Choroid plexus epithelial cell (primary cell): ENCODE measurements at places on chromosomes 7 and 10.

DNA sequence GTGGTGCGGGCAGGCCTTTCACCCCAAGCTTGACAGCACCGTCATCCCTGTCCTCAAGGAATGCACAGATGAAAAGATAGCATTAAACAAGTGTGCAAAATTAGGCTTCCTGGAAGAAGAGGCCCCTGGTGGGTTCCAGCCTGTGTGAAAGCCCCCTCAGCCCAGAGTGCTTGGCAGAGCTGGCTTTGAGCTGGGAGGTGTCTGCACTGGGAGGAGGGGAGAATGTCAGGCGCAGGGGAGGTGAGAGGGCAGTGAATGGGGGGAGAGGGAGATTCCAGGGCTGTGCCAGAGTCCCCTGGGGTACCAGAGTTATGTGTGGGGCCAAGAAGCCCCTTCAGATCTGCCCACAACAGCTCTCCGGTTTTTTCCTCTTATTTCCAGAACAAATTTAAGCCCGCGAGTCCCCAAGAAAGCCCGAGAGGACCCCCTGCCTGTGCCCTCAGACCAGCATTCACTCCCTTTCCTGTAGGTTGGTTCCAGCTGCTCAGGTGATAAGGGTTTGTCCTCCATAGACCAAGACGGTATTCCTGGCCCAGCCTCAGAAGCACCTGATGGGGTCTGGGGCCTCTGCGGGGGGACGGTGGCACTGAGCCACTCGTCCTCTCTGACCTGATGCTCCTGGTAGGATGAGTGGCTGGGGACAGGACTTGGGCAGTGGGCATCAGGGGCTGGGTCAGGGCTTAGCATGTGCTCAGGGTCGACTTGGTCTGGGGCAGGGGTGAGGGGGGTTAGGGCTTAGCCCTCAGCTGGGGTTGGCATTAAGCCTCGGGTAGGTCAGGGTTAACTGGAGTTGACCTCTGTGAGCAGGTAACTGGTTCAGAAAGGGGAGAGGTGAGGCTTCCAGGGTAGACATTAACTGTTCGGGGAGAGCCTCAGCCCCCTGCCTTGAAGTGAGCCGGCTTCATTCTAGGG lies 43.4 kb downstream of the ADCYAP1R1 start:
- no peak for DNase-seq

DNA sequence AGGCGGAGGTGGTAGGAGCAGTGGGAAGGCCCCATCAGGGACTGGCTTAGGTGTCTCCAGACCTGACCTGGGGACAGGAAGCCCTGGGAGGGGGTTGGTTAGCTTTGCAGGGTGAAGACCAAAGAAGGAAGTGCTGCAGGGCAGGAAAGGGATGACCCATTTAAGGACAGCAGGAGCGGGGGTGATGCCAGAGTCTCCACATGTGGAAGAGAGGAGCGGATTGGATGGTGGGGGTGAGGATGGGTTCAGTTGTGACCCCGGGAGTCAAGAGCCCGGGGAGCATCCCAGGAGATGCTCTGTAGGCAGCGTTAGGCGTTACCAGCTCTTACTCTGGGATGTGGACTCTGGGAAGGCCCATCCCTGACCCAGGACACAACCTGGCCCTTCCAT lies 3.1 kb upstream of the LDB3 start:
- DNase-seq, result no peak

DNA sequence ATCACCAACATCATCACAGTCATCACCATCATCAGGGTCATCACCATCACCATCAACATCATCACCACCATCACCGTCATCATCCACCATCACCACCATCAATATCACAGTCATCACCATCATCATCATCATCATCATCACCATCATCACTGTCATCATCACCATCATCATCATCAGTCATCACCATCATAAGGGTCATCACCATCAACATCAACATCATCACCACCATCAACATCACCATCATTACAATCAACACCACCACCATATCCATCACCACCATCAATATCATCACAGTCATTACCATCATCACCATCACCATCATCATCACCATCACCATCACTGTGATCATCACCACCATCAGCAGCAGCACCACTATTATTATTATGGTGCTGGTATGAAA lies 218.9 kb downstream of the TNS3 start:
- no peak for DNase-seq

DNA sequence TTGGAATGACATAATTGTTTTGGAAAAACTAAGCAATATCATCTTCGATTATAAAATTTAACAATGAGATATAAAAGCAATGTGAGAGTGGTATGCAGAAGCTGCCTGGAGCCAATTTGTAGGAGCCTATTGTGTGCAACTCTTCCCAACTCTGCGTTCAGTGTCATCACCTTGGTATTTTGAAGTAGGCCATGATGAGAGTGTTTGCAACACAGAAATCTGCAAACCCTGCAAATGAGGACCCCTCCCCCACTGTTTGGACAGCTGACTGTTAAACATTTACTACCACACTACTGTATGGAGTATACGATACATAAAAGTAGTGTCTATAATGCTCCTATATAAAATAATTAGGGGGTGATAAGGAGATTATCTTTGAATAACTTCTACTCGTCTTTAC lies 531.3 kb downstream of the ATRNL1 start:
- DNase-seq, result peak; percentile 54

GRCh38 chr10:112784022-112784461 lies 166.0 kb upstream of the TCF7L2 start:
- no peak for DNase-seq

- DNase-seq, result no peak
These were observed 91.8 kb upstream of the PDLIM1 start for GRCh38 chr10:95382596-95382995.

GRCh38 chr10:60042262-60042661 lies 135.9 kb upstream of the CCDC6 start:
- DNase-seq, result no peak

DNA sequence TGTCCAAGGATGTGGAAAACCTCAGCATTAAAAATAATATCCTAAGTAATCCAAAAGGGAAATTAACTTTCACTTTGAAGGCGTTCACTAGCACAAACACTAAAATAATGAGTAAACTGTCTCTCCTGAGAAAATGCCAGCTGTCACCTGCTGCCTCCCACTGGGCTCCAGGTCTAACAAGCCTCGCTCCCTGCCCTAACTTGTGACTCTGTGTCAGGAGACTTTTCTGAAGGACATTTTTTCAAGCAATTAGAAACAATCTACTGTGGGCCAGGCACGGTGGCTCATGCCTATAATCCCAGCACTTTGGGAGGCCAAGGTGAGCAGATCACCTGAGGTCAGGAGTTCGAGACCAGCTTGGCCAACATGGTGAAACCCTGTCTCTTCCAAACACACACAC lies 72.8 kb upstream of the GLCCI1 start:
- DNase-seq, result no peak

GRCh38 chr7:29443552-29443951 lies 120.1 kb upstream of the PRR15 start:
- DNase-seq, result no peak

- no peak for DNase-seq
These were observed 15.6 kb downstream of the AUTS2 start for GRCh38 chr7:69613846-69614245.

GRCh38 chr7:110835849-110836248 lies 255.1 kb upstream of the LRRN3 start:
- no peak for DNase-seq

DNA sequence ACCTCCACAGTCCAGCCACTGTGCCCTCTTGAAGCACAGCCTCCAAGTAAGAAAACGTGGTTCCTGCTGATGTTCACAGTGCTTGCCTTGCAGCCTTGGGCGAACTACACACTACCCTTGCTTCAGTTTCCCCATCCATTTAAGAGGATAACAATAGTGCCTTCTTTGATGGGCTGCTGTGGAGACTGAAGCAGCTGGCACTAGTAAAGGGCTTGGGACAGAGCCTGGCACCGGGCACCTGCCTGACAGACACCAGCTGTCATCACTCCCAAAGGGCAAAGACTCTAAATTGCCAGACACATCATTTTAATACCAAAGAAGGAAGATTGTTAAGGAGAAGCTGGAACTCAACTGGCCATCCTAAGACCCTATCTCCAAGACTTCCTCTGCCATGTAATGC lies 3.1 kb upstream of the C10orf90 start:
- no peak for DNase-seq

GRCh38 chr10:117163954-117164548 lies 26.0 kb upstream of the VAX1 start:
- DNase-seq, result no peak

- no peak for DNase-seq
These were observed 301.6 kb downstream of the NRG3 start for GRCh38 chr10:82176587-82176986.

GRCh38 chr7:14834456-14834855 lies 68.1 kb downstream of the DGKB start:
- DNase-seq, result peak; percentile 73

- no peak for DNase-seq
These were observed 12.4 kb downstream of the MTURN start for GRCh38 chr7:30147223-30147622.

- DNase-seq, result no peak
These were observed 172.3 kb upstream of the PPP2R2D start for GRCh38 chr10:131728286-131729228.

DNA sequence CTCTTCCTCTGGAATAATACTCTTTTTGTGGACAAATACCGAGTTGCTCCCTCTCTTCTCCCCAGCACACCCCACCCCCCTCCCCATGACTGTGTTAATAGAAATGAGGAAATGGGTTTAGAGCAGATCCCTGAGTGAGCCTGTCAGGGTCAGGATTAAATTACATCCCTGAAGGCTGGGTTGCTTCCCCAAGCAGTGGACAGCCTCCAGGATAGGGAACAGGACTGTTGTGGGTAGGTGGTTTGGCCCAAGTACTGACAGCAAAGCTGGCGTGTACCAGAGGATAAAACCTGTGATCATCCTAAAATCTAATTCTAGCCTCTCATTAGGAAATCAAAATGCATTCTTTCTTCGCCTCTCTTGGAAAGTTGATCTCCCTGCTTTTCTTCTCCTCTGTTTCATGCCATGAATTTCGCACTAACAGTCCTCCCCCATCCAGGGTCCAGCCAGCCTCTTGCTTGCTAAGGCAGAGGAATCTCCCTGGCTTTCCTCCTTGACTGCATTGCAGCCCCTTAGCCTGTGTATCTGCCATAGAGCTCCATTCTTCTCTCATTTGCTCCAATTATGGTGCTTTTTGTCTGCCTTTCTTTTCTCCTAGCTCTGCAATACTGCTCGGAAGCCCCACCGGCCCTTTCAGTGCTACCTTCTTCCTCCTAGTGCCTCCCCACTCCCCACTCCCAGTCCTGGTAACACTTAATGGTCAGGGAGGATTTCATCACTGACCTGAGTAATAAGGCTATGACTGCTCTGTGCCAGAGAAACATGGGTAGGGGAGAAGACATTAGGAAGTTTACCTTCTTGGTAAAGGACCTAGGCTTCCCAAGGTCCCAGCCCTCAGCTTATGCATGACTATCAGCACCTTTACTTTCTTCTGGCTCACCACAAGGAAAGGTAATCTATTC lies 8.4 kb downstream of the LRRC4 start:
- DNase-seq, result peak; percentile 50

- peak; percentile 96 for DNase-seq
These were observed 34.4 kb upstream of the AGR3 start for GRCh38 chr7:16916105-16916639.

GRCh38 chr7:155947051-155947450 lies 134.8 kb upstream of the SHH start:
- DNase-seq, result peak; percentile 26

DNA sequence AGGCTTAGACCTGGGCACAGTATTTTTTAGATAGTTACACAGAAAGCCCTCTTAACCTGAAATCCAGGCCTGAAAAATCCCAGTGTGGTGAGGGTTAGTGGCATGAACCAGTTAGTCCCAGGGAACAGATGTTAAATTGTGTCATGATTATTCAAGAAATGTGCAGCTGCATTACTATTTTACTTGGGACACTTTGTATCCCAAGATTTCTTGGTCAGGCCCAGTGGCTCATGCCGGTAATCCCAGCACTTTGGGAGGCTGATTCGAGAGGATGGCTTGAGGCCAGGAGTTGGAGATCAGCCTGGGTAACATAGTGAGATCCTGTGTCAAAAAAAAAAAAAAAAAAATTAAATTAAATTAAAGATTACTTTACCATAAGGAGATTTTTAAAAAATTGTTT lies 36.0 kb upstream of the OTUD1 start:
- no peak for DNase-seq

DNA sequence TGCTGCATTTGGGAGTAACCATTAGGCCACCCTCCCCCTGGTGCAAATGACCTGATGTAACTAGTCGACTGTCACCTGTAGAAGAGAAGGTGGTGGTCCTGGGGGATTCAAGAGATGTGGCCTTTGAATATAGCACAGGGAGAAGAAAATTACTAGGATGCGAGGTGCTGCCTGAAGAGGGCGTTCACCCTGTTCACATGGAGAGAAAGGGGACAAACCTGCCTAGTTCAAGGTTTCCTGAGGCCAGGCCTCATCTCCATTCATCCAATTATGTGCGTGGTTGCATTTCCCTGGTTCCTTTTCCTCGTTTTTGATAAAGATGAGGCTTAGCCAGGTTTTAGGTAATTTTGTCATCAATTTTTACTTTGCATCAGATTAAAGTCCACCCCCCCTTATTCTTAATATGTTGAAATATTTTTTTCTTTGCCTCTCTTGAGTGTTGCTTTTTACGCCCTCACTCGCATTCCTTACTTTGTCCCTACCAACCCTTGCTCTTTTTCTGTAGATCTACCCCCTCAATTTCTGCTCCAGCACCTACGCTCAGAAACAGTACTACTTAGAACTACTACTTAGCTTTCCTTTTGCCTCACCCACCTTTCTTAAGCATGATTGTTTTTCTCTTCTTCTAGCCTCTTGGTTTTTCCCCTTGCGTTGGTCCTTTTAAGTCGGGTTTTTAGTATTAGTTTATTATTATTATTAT lies 13.7 kb downstream of the CLCN1 start:
- no peak for DNase-seq

GRCh38 chr7:100425347-100425746 lies 3.2 kb downstream of the ZCWPW1 start:
- no peak for DNase-seq

GRCh38 chr7:91314591-91315323 lies 50.5 kb downstream of the FZD1 start:
- DNase-seq, result no peak

DNA sequence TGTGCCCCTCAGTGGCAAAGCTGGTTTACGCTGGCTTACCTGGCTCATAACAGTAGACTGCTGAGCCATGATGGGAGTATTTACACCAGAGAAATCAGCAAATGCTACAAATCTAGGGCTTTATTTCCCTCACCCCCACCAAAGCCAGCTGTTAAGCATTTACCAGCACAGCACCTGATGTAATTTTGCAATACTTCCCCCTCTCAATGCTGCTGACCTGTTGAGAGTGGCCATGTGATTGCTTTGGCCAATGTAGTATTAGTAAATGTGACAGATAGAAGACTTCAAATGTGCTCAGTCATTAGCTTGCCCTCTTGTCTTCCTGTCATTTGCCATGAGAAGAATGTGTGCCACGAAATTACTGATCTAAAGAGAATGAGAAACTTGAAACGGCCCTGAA lies 46.6 kb downstream of the HERPUD2 start:
- peak; percentile 41 for DNase-seq

GRCh38 chr10:114412907-114413797 lies 8.8 kb upstream of the AFAP1L2 start:
- peak; percentile 82 for DNase-seq
